ENCODE measurements at places on chromosomes 12 and 14. TPM values are rescaled to one million over a fixed set of nuclear protein-coding genes. Genes with fewer than 3 reads are reported as not detected.

DNA sequence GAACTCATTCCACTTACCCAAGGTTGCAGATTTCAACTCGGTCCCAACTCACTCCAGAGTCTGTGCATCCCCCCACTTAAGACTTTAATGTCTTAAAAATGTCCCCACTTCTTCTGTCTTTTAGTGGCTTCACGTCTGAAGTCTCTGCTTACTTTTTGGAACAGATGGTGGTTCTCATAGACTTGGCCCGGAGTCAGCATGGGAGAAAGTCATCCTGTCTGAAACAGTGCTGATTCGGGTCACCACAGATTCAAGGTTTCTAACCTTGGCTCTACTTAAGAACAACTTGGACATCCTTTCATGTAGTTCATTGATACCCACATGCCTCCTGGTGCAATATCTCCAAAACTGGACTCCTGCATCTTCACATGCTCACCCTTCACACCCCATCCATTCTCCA lies 26.0 kb downstream of the CHST11 start:
- no peak for DNase-seq

GRCh38 chr14:26765768-26766520 lies 168.1 kb upstream of the NOVA1 start:
- DNase-seq: no peak

The PIWIL1 gene
- not detected for total RNA-seq

The LYZ gene
- 1.1 TPM for total RNA-seq

DNA sequence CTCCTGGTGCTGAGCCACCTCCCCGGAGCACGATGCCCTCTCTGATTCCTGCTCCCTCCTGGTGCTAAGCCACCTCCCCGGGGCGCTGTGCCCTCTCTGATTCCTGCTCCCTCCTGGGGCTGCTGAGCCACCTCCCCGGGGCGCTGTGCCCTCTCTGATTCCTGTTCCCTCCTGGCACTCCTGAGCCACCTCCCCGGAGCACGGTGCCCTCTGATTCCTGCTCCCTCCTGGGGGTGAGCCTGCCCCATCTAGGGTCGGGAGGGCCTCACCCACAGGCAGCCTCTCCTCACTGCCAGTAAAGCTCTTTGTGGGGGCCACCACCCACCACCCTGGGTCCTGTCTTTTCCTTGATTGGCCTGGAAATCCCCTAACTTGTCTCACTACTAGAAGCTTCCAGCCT lies 327.6 kb upstream of the SFSWAP start:
- no peak for DNase-seq

GRCh38 chr14:32590157-32590556 lies 261.1 kb downstream of the AKAP6 start:
- no peak for DNase-seq

Measured in Panc1 (cell line).